Left renal cortex interstitium (tissue), 4 donors: ENCODE measurements at places on chromosomes 4 and X.

DNA sequence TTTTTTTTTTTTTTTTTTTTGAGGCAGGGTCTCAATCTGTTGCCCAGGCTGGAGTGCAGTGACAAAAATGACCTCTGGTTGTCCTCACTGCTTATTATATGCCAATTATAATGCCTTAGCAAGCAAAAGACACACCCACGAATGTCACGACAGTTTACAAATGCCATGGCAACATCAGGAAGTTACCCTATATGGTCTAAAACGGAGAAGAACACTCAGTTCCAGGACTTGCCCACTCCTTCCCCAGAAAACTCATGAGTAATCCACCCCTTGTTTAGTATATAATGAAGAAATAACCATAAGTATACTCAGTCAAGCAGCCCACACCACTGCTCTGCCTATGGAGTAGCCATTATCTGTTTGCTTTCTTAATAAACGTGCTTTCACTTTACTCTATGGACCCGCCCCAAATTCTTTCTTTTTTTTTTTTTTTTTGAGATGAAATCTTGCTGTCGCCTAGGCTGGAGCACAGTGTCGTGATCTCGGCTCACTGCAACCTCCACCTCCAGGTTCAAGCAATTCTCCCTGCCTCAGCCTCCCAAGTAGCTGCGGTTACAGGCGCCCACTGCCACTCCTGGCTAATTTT, 106.2 kb downstream of the SMIM20 start:
- DNase-seq = no peak

DNA sequence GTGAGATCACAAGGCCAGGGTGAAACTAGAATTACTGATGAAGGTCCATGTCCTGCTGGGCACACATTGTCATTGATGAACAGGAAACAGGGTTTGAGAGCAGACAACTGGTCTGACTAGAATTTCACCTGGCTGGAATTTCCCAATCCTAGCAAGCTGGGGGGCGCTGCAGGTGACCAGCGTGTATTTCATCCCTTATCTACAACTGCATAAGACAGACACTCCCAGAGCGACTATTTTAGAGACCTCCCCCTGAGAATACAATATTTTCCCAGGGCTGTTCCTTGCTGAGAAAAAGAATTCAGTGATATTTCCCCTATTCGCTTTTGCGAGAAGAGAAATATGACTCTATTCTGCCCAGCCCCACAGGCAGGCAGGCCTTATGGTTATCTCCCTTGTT, 432.6 kb upstream of the GALNT7 start:
- no peak for DNase-seq

GRCh38 chrX:132480581-132481203, 8.1 kb downstream of the MBNL3 start:
- peak; percentile 68 for DNase-seq

- DNase-seq = no peak
These were observed 3.0 kb upstream of the ZDHHC9 start for GRCh38 chrX:129846716-129847115.

- no peak for DNase-seq
These were observed 37.3 kb upstream of the GUCY1A1 start for GRCh38 chr4:155629183-155629825.
